NCI-H1092 (cell line): ENCODE measurements at places on chromosomes 3 and 15.

DNA sequence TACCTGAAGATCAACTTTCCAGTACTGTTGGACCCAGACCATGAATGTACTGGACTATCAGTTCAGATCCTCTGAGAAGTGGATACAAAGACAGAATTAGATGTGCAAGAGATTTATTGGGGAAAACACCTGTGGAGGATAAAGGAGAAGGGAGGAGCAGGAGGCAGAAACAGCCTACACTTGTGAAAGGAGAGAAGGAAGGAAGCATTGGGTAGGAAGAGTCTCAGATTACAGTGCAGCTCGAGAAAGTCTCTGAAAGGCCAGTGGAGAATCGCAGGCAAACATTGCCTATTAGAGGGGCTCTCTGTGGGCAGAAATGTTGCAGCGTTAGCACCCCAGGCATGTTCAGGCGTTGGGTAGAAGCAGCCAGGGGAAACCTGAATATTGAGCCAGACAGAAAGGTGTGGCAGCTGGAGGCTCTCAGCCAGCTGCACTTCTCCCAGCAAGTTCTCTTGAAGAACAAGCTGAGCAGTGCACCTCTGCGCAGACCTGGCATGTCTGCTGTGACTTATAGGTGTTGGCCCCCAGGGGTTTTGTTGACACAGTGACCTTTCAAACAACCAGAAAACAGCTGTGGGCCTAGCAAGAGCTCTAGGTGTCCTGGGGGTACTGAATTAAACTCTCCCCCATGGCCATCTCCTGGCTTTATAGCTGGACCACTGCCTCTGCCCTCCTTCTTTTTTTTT, 7.0 kb downstream of the CHST14 start:
- DNase-seq: no peak

GRCh38 chr3:98376631-98377030, 13.8 kb upstream of the OR5K3 start:
- no peak for DNase-seq

DNA sequence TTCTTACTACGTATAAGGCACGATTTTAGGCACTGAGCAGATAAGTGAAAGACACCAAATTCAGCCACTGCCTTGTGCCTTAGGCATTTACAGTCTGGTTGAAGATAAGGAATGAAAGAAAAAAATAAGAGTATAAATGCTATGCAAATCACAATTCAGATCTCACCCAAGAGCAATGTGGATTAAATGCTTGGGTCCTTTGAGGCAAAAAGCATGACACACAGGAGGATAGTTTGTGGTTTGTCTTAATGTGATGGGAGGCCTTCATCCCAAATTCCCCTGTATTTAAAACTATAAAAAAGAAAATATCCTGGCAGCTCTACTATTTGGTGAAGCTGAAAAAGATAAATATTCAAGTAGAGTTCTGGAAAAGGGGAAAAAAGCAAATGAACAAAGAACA, 79.8 kb downstream of the TGFBR2 start:
- DNase-seq: no peak

DNA sequence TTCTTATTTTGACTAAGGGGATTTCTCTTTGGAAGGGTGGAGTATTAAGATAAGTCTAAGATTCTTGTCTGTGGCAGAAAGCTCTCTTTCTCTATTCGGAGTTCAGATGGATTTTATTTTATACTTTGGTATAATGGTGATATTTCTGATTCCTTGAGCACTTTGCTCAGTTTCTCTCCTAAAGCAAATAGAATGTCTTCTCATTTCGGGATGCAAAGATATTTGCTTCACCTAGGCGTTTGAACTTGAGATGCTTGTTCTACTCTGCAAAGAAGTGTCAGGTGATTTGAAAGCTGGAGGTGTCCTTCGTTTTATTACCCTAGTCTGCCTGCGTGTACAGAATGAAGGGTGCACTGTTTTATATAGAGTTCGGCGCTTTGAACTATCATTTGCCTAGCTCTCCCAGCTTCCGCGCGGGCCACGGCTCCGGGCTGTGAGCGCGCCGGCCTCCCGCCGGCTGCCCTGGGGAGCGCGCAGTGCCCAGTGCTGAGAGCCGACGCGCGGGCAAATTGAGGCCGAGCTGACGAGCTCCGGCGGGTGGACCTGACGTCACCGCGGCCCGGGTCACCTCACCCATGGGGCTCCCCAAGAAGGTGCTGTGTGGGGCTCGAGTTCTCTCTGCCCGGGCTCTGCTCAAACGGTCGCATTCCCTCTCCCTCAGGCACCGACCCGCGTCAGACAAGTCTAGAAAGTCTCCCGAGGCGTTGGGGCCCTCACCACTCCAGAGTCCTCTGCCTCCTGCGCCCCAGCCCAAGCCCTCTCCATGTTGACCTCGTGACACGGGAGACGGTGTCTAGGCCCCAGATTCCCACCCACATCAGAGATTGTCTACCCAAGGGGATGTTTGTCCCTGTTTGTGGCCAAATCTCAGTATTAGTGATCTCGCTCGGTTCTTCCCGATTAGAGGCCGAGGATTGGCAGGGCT, 7.5 kb downstream of the SOX2 start:
- DNase-seq: no peak

GRCh38 chr15:78469031-78469430, 31.0 kb downstream of the IREB2 start:
- no peak for DNase-seq

GRCh38 chr3:132539681-132540080, 57.4 kb upstream of the ACKR4 start:
- DNase-seq: no peak

DNA sequence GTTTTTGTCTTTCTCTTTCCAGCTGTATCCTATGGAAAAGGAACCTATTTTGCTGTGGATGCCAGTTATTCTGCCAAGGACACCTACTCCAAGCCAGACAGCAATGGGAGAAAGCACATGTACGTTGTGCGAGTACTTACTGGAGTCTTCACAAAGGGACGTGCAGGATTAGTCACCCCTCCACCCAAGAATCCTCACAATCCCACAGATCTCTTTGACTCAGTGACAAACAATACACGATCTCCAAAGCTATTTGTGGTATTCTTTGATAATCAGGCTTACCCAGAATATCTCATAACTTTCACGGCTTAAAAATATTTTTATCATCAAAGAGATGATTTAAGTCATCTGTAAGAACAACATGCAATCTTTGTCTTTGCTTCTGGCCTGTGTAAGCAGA, 44.9 kb upstream of the PARP14 start:
- DNase-seq: no peak

GRCh38 chr3:170012683-170013400, 25.0 kb upstream of the GPR160 start:
- DNase-seq: no peak

DNA sequence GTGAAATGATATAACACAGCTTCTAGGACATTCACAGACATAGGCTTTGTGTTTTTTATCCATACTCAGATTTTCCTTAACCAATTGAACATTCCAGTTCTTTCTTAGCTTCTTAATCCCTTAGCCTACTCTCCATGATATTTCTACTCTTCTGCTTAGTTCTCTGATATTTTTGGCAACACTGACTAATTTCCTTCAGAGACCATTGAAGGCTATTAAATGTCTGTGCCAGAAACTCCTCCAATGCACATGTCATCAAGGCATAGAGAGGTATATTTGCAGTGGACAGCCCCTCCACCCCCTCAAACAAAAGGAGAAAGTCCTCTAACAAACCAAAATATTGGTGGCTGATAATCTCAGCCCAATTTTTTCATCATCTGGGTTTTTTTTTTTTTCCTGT, 105.9 kb upstream of the TSC22D2 start:
- DNase-seq: no peak

DNA sequence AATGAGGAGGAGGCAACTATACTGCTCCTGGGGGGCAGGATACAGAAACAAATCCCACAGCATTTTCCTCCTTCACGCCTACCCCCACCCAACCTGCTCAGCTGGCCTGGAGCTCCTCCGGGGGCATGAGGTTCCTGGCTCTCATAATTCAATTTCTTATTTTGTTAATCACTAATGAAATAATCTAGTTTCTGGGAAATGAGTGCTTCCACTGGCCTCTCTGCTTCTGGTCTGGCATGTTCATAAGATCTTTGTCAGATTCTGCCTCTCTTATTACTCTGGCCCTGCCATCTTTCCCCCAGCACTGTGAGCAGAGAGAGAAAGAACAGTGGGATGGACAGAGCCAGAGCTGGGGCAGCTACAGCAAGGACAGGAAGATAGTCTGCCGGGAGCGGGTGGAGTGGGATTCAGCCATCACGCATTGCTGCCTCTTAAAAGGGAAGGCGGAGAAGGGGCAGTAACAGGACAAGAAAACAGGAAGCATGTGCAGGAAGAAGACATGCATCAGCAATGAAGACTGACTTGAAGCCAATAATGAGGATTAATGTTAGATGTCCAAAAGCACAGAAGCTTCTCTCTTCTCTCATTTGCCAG, 13.6 kb downstream of the RPAP1 start:
- DNase-seq: no peak

DNA sequence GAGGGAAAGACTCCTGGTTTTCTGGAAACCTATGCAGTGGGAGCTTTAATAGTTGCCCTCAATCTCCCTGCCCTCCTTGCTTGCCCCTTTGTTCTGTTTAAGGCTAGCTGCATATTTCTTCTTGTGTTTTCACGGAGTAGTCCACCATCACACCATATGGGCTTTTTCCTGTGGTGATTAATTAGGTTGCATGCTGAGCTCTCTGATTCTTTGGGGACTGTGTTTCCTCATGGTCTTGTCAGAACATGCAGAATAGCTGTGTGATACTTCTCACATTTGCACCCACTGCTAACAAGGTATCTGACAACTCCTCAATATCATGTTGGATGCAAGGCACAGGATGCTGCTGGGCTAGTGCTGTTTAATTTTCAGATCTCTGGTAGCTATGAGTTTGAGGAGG, 139.6 kb downstream of the PTPRG start:
- DNase-seq: no peak

GRCh38 chr15:78007964-78008886, 69.3 kb downstream of the TBC1D2B start:
- no peak for DNase-seq

DNA sequence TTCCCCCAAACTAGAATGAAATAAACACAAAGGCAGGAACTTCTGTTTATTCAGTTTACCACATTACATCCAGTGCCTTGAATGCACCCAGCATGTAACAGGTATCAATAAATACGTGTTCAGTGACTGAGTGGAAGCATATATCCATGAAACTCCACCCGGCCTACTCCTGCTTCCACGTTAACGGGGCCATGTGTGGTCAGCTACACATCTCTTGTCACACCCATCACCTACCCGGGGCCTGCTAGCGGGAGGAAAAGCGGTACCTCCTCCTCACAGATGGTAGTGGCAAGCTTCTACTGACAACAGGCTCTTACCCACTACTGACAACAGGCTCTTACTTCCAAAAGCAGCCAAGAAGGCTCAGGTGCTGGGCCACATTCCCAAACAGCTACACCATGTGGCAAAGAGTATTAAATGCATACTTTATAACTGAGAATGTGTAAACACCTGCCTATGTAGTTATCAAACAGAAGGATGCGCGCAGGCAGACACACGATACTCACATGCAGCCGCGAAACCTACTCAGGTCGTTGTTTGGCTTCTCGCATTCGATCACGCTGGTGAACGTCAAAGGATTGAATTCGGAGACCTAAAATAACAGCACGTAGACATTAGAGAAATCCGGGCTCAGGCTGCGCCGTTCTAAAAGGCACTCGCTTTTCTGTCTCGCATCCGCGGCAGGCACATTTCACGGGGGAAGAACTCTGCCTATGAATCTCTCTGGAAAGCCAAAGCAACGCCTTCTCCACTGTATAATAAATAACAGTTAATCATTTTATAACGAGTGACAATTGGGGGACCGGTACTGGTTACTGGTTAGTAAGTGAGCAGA, 127.4 kb downstream of the ATP10A start:
- DNase-seq: no peak

DNA sequence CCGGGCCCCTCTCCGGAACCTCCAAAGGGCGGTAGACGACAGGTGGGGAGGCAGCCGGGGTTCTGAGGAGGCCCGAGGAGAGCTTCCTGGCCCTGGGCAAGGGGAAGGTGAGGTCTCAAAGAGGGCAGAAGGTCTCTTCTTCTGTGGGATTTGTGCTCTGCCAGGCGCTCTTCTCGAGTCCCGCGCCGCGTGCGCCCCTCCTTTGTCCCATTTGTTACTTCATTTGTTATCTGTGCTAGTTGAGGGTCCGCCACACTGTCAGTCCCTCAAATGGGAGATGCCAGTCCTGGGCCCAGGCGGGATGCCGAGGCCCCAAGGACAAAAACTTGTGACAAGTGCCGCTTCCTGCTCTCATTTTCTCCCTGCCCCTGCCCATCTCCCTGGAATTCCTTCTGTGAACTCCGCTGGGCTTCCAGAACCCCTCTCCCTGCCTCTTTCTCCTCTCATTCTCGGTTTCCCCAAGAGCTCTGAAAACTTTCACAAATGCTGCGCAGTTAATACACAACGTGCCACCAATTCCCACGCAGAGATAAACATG, 1.5 kb downstream of the ST8SIA2 start:
- DNase-seq: no peak

DNA sequence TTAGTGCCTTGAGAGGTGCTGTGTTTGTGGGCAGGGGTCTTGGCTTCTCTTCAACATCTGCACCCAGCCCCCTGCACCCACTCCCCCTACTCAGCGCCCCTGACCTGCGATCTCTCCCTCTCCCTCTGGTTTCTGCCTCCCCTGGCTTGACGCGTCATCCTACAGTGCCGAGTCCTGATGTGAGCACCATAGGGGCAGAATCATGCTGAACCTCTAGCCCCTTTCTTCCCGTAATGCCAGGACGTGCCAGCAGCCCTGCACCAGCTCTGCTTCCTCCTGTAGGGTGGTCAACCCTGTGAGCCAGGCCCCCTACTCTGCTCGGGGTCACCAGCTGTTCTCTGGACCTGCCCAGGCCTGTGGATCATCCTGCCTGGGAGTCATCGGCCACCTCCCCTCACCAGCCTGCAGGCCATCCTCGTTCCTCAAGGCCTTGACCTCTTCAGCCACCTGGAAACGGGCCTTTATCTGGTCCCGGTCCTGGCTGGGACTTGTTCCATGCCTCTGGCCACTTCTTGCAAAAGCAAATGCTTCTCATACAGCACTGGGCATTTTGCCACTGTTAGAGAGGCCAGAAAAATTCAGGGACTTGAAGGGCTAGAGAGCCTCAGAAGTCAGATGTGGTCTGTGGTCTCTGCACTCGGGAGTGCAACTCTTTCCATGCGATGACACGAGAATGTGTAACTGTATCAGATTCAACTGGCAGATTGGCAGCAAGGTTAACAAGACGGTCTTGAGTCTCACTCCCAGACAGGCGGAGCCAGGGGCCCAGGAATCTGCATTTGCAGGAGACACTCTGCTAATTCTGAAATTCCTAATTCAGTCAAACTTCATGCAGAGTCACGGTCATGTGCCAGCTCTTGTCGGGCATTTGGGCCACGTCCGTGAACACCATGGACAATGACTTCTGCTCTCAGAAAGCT, 16.7 kb upstream of the KLF15 start:
- DNase-seq: no peak

- no peak for DNase-seq
Observed at GRCh38 chr3:143443851-143444331, 324.3 kb downstream of the CHST2 start.

- no peak for DNase-seq
Observed at GRCh38 chr15:65132878-65133547, 595 bp downstream of the PDCD7 start.
